Activated CD4-positive, alpha-beta T cell treated with anti-CD3 and anti-CD28 coated beads, Interleukin-2, amount 10 ng/mL, durations not matched to agents 24 days and 14 days (primary cell): ENCODE measurements at places on chromosomes 4 and X. TPM values are rescaled to one million over a fixed set of nuclear protein-coding genes. Genes with fewer than 3 reads are reported as not detected.

Gene AVPR2
- not detected in 2 replicates for total RNA-seq

Gene MFSD8
- 21.5 and 21.8 TPM in 2 replicates for total RNA-seq

Gene PNMA3
- total RNA-seq = 0.90 and 1.1 TPM in 2 replicates

Gene FOXR2
- not detected in 2 replicates for total RNA-seq

Gene GPC3
- 0.21 and 0.40 TPM in 2 replicates for total RNA-seq

Gene TCEAL5
- not detected in 2 replicates for total RNA-seq

Gene PAGE4
- not detected in 2 replicates for total RNA-seq
